ENCODE measurements at places on chromosomes 5 and 9.

DNA sequence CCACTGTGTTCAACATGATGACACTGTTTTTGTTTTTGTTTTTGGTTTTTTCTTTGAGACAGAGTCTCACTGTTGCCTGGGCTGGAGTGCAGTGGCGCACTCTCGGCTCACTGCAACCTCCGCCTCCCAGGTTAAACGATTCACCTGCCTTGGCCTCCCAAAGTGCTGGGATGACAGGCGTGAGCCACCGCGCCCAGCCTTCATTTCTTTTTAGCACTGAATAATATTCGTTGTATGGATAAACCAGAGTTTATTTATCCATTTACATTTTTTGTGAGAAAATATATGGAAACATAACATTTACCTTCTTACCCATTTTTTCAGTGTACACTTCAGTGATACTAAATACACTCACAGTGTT lies 4.2 kb downstream of the CARD19 start:
- no peak for DNase-seq

DNA sequence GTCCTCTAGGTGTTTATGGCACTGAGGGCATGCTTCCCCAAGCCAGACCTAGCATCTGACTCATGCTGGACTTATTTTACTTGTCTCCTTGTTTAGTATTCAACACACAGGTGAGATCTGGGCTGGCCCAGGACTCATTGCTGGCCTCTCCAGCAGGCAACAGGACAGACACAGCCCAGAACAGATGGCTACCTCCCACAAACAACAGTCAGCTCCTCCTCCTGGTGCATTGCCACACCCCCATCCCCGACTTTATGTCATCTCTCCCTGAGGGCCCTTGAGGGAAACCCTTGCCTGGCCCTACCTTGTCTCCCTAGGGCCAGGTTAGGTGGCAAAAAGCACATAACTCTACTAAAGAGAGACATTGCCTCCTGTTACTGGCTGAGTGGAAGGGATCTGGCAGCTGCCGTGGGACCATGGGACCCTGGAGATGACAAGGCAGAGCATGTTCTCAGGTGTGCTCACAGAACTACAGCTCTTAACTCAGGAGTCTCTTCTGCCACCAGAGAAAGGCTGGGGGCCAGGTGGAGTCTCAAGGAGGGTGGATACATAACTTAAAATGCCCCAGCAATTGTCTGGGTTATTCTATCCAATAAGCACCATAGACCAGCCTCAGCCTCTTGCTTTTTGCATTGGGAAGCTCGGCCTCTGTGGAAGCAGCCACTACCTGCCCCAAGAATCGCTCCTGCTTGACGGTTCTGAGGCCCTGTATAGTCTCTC lies 2.3 kb downstream of the ACSL6 start:
- DNase-seq: no peak

GRCh38 chr9:25964239-25964638 lies 286.0 kb upstream of the TUSC1 start:
- no peak for DNase-seq

- peak; percentile 94 for DNase-seq
These were observed at the start of gene PLPP7 for GRCh38 chr9:131289301-131290035. TSS of gene PLPP7 (plus strand) at chr9:131289723. CDS start at chr9:131289998, 275 bp downstream.

GRCh38 chr5:158824241-158824882 lies 275.4 kb downstream of the EBF1 start:
- no peak for DNase-seq

DNA sequence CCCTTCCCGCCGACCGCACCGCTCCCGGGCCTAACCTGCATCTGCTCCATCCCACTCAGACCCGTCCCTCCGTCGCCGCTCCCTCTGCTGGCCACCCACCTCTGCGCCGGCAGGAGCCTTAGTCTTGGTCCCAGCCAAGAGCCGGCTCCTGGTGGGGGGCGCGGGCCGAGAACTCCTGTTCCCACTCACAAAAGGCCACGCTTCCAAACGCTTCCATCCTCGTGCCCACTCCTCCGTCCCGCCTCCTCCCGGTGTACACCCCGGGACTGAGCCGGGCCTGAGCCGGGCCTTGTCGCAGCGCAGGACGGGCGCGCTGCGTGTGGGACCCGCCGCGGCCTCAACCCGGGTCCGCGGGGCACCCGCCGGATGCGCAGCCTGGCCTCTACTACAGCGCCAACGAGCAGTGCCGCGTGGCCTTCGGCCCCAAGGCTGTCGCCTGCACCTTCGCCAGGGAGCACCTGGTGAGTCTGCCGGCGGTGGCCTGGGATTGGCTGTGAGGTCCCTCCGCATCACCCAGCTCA lies 7.5 kb downstream of the ADAMTS13 start:
- peak; percentile 49 for DNase-seq

GRCh38 chr5:179619776-179620175 lies 3.7 kb downstream of the HNRNPH1 start:
- no peak for DNase-seq

DNA sequence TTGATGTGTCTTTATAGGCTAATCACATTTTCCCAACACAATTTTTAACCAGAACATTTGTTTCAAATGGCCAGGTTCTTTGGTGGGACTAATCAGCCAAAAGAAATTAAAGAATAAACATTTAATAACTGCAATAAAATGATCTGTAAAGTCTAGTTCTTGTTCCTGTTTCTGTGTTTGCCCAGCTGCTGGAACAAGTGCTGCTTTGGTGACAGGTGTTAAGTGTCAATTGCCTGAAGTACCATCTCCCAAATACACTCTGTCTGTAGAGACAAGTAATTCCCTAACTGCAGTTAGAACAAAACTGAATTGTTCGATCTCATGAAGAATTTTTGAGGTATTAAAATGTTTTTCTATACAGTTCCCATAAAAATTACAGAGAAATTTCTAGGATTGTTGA lies 402.3 kb upstream of the CHD1 start:
- DNase-seq: no peak

DNA sequence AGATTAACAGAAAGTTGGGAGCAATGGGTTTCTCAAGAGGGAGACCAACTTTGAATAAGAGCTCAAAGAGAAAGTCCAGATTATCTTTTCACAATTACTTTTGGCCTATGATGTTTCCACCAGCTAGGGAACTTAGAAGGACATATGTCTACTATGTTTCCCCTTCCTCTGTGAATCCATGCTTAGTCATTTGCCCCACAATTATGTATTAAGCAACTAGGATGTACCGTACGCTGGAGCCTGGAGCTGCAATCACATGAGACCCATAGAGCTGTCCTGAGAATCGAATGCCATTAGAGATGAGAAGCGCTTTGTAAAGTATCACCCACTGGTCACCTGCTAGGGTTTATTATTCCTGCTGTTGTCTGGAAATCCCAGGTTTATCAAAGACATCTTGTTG lies 78.8 kb downstream of the PDE6A start:
- DNase-seq: no peak
